LHCN-M2 (cell line): ENCODE measurements at places on chromosomes 1 and 21.

DNA sequence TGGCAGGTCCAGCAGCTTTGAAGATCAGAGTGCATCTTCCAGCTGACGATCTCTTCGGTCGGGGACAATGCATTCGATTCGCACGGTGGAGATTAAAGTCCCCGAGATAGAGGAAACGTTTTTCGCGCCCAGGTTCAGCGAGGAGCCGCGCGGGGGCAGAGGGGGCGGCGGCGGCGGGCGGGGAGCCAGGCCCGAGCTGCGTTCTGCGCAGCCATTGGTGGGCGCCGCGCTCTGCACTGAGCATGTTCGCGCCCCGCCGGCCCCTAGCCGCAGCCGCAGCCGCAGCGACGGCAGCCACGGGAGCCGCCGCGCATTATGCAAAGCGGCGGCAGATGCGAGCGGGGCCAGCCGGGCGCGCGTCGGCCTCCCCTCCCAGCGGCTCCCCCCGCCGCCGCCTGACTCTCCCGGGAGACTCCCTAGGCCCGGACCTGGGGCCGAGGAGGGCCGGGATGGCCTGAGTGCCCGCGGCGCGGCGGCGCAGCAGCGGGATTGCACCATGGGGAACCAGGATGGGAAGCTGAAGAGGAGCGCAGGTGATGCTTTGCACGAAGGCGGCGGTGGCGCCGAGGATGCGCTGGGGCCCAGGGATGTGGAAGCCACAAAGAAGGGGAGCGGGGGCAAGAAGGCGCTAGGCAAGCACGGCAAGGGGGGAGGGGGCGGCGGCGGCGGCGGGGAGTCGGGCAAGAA lies at the start of gene FMN2:
FMN2 (plus strand) TSS at position 270 of the 687 bp plus-strand sequence; CDS start at position 497, 227 bp downstream.
- DNase-seq, result peak; percentile 64

DNA sequence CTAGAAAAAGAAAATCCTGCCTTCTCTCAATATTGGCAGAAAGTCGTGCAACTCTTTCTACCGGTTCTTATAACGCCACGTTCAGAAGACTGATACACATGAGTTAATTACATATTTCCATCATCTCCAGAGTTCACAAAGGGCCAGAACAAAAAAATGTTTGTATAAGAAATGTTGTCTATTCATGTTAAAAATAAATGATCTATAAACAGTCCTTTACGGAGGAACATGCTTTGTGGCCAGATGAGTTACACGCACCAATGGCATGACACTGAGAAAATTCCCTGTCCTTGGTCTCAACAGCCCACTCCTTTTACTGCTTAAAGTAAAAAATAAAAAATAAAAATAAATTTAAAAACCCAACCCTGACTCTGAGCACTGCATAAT lies 29.5 kb downstream of the C2CD2 start:
- DNase-seq, result peak; percentile 35

- no peak for DNase-seq
Measured at GRCh38 chr1:84845357-84845756, 47.6 kb downstream of the LPAR3 start.

DNA sequence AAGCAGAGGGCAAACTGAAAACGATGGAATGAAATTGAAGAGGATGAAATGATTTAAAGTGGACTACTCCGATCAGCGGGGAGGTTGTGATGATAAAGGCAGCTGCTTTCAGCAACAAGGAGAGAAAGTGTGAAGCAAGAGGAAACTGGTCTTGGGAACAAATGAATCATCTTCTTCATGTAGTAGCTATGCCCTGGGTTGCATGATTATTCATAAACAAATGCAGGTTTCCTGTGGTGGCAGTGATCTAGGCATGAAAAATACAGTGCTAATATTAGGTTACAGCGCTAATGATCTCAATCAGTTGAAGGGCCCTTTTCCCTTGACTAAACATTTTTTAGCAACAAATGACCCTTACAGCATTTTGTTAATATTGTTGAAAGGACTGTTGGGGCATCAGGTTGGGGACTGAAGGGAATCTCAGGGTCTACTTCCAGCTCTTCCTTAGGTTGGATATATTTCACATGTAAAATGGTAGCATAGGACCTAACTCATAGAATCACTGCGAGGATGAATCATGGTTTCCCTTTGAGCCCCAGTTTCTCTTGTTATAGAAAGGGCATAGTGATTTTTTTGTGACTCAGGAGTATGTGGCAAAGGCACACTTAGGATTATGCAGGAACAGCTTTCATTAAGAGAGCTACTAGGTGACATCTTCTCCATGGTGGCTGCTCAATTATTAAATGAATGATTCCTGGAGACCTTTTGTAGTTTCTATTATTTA lies 1.9 kb upstream of the ZFYVE9 start:
- DNase-seq, result peak; percentile 94

GRCh38 chr1:67239738-67240137 lies 67.9 kb upstream of the IL12RB2 start:
- DNase-seq, result no peak

DNA sequence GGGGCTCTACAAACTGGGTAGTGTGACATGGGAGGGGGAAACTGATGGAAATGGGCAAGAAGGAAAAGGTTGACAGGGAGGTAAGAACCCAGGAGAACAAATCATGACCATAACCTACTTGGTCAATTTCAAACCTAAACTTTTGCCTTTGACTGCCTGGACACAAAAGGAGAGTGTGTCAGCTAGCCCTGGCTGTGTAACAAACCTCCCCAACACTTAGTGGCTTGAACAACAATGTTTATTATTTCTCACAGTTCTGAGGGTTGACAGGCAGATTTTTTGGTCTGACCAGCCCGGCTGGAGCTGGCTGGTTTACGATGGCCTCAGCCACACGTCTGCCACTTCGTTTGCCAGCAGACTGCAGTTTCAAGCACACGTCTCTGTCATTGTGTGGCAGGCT lies 92.5 kb downstream of the WDR4 start:
- no peak for DNase-seq

DNA sequence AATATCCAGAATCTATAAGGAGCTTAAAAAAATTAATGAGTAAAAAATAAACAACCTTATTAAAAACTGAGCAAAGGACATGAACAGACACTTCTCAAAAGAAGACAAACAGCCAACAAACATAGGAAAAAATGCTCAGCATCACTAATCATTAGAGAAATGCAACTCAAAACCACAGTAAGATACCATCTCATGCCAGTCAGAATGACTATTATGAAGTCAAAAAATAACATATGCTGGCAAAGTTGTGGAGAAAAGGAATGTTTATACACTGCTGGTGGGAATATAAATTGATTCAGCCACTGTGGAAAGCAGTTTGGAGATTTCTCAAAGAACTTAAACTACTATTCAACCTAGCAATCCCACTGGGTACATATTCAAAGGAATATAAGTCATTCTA lies 25.3 kb downstream of the PIGK start:
- DNase-seq, result peak; percentile 19
